Stimulated activated CD4-positive, alpha-beta T cell treated with anti-CD3 and anti-CD28 coated beads, TNF-alpha, amount 100 ng/mL, for 24 hours (primary cell): ENCODE measurements at places on chromosomes 16 and 17.
A peak's percentile ranks its signal among the peaks of the same experiment; 100 is the strongest.

DNA sequence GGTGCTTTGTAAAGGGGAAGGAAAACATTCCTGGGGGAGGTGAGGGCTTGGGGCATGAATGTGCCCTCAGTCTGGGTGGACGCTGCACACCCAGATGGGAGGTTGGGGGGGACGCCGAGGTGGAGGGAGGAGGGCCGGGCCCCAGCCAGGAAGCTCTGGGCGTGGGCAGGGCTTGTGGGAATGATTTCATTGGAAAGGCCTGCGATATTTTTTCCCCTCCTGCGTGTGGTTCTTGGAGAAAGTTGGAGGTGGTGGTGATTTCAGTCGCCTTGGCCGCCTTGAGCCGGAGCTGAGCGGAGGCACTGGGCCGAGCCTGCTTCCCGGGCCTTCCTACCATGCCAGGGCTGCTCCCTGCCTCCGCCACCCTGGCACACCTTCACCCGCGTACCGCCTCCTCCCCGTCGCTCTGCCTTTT, 26.4 kb upstream of the CLEC18A start:
- DNase-seq, result no peak

- DNase-seq, result no peak
Measured at GRCh38 chr16:56288019-56288418, 96.7 kb downstream of the GNAO1 start.

- no peak for DNase-seq
Measured at GRCh38 chr16:87765473-87765775, 362 bp downstream of the KLHDC4 start.

DNA sequence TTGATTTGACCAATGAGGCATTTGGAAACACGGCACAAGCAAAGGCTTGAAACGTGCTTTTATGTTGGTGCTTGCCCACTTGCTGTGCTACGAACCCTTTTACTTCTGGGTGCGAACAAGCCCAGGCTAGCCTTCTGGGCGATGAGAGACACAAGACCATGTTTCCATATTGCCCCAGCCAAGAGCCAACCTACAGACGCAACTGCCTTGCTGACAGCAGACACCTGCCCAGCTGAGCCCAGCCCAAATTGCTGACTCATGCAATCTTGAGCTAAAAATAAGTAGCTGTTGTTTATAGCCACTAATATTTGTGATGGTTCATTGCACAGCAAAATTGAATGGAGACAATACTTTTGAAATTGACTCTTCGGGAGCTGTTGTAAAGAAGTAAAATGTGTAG, 464.5 kb downstream of the WWOX start:
- no peak for DNase-seq

- no peak for DNase-seq
Measured at GRCh38 chr17:50560931-50561745, 623 bp downstream of the CACNA1G start.

DNA sequence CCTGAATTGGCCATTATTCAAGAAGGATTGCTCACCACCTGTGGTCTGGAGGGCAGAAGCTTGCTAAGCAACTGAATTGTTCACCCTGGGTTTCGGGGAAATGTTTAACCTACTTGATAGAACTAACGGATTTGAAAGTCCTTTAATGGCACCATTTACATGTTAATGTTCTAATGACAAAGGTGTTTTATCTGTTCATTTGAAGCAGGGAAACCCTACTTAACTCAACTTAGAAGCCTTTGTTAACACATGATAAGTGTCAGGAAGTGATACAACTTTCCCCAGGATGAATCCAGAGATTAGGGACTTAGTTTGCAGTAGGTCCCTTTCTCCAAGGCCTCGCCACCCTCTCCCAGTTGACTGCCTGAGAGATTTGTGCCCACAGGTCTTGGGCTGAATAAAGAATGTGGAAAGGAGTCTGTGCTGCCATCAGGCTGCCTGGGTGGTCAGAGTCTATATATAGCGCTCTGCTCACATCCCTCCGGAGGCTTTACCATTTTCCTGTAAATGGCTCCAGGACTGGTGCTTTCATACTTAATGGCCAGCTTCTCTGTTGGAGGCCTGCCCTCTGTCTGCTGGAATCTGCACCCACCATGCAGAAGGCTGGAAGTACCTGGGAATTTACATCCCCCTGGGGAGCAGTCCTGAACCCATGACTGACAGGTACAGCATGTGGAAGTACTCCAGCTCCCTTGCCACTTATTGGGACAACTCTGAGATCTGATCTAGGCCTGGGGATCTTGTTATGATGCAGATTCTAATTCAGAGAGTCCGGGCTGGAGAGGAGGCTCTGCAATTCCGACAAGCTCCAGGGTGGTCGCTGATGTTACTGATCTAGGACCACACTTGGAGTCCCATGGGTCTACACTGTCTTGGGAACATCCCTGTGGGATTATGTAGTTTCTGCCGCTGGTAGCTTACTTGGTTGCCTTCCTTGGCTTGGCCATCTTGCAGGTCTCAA, 99.9 kb downstream of the ASIC2 start:
- DNase-seq, result no peak

- no peak for DNase-seq
Measured at GRCh38 chr17:7292729-7293128, 1.7 kb downstream of the YBX2 start.

GRCh38 chr16:83814659-83814985, 6.8 kb downstream of the HSBP1 start:
- no peak for DNase-seq

- DNase-seq, result no peak
Measured at GRCh38 chr16:22652463-22652845, 141.8 kb downstream of the NPIPB5 start.

DNA sequence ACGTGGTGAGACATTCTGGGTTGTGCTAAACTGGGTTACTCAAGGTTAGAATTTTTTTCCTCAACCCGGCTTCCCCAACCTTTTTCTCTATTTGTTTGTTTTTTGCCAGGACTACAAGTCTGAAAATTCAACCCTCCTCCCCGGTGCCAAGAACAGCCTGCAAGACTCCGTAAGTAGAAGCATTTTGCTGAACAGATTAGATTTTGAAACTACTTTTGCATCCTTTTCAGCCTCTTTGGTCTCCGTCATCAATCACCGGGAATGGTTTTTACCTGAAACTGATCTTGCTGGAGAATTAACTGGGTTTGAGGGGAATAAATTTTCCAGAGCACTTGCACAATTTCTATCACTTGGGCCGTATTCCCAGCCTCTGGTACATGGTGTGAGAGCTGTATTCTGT, 501.2 kb upstream of the EEF2KMT start:
- DNase-seq, result no peak

- no peak for DNase-seq
Measured at GRCh38 chr17:56830726-56831368, 2.9 kb downstream of the C17orf67 start.

DNA sequence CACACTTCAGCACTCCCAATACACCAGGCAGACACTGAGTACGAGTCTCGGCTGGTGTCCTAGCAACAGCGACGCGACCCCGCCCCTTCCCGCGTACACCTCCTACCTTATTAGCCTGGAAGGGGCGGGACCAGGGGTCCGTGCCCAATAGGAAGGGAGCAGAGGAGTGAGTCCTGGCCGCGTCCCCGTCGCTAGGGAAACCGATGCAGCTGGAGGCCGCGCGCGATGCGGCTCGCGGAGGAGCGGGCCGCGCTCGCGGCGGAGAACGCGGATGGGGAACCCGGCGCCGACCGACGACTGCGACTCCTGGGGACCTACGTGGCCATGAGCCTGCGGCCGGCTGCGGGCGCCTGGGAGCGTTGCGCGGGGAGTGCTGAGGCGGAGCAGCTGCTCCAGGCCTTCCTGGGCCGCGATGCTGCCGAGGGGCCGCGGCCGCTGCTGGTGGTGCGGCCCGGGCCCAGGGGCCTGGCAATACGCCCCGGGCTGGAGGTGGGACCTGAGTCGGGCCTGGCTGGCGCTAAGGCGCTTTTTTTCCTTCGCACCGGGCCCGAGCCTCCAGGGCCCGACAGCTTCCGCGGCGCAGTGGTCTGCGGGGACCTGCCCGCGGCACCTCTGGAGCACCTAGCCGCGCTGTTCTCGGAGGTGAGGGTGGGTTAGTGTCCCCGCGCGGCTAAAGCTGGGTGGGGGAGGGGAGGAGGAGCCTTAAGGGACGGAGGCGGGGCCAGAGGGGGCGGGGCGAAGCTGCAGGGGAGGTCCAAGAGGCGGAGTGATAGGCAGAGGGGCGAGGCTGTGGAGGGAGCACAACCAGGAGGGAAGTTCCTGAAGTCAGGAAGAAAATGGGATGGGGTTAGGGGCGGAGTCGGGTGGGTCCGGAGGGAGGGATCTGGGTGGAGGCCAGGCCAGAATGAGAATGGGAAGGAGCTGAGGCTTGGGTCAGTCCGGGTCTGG, at the start of gene DNAH9:
Gene DNAH9 (plus strand): TSS at position 197 of the 948 bp plus-strand sequence. CDS start 29 bp downstream, at position 226.
- no peak for DNase-seq

DNA sequence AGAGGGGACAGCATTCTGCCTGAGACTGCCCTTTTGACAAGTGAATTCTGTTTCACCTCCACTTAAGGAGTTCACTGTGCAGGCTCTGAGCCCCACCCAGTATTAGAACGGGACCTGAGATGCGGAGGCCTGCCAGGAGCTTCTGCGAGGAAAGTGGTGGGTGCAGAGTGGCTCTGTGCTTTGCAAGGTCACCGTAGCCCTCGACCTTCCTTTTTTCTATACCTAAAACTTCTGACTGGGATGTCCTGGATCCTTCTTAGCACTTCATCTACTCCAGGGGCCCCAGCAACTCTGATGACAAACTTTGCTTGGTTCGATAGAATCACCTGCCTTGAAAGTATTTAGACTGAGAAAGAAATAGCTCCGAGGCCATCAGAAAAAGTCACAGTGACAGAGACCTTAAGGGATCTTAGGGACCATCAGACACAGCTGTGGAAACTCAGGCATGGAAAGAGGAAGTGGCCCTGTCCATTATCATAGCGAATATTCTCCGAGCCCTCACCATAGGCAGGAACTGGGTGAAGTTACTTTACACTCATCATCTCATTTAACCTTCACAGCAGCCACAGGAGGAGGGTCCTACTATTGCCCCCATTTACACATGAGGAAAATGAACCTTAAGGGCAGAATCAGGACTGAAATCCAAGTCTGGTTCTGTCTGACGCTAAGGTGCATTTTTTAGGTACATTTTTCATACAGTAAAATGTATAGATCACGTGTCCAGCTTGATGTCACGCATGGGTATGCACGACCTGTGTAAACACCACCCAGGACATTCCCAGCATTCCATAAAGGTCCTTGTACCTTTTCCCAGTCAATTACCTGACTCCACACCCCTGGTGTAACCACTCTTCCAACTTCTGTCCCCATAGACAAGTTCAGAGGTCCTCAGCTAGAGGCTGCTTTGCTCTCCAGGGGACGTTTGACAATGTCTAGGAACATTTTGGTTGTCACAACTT, 676 bp upstream of the KRT13 start:
- no peak for DNase-seq

GRCh38 chr16:28317040-28317880, 24.9 kb downstream of the SBK1 start:
- peak; percentile 51 for DNase-seq

- DNase-seq, result no peak
Measured at GRCh38 chr16:86726340-86726739, 148.0 kb downstream of the FOXL1 start.

DNA sequence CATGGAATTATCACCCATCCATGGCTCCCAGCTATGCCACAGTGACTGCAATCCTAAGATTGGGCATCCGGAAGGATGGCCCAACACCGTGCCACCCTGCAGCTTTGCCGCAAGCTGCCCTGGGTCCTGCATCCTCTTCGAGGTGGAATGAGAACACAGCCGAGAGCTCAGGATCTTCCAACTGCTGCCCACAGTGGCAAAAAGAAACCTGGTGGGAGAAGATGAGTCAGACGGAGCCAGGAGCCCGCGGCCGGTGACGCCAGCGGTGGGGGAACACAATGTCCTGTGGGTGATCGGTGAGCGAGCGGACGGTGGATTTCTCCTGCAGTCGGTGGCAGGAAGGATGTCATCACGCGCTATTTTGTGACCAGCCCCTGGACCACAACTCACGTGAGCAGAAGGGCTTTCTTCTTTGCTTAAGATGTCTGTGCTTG, 20.1 kb downstream of the CD7 start:
- peak; percentile 68 for DNase-seq

DNA sequence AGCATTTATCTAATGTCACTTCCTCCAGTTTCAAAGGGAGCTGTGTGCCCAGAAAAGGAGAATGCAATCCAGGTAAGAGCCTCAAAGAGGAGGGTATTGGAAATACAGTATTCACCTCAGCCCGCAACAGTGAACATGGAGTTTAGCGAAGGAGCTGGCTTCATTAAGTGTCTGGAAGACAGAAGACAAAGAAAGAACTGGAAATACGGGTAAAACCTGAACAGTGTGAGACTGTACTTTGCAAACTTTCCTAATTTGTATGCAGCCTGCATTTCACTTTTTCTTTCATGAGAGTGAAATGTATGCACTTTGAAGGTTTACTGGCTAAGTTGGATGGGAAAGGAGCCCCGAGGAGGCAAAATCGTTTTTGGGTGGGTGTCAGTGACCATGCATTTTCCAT, 478.4 kb downstream of the HS3ST3B1 start:
- DNase-seq, result no peak

DNA sequence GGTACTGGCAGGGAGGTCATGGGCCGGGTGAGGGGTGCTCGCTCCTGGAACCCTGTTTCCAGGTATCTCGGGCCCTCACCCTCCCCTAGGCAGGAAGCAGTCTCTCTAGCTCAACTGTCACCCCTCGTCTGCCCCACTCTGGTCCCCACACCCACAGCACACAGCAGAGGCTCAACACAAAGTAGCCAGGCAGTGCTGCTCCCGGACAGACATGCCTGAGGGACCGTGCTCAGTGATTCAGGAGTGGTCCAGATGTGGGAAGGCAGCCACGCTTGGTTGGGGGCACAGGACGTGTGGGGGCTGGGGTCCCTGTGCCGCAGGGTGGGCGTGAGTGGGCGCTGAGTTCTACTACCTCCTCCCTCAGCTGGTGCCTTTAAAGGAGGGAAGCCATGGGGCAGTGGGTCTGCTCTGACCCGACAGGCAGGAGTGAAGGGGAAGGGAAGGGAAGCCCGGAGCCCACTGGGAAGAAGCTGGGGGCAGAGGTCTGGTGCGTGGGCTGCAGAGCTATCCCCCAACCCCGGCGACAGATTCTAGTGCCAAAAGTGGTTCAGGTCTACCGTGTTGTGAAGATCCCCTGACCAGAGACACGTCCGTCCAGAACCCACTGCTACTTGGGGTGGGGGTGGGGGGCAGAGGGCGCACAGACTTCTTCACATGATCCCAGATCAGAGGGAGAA, 11.8 kb downstream of the SLC16A3 start:
- no peak for DNase-seq

DNA sequence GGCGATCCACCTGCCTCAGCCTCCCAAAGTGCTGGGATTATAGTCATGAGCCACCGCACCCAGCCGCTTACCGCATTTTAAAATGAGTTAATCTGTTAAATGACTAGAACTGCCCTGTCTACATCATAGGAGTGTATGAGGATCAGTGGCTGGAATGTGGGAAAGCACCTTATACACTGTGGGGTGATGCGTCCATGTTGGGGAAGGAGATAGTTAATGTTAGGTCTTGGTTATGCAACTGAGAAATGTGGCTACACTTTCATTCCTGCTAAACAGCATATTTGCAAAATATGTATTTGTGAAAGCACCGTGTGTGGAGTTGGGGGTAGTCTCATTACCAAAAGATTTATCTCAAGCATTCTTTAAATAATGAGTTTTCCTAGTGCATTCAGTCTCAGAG, 107.6 kb downstream of the SPACA3 start:
- DNase-seq, result no peak
